CD4-positive, alpha-beta T cell treated with Interleukin-17A for 1 hour (primary cell): ENCODE measurements at places on chromosomes 1 and 21.

- peak; percentile 54 for DNase-seq
Observed at GRCh38 chr1:27418326-27419185, 26.1 kb downstream of the GPR3 start.

DNA sequence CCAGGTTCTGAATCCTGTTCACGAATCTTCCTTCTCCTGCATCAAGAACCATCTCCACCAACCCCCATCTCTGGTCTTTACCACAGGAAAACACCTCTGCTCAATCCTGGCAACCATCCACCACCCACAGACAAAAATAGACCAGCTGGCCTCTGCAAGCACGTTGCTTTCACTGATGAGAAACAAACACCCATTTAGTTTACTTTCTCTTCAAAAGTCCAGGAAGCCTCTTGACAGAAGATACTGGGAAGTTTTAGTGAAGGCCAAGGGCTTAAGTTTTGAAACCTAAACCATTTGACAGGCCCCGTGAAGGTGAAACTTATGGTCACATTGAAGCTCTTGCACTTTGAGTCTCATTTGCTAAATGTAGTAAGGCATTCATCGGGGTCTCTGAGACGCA is 122.6 kb upstream of the PPP2R5A start:
- DNase-seq: peak; percentile 23

DNA sequence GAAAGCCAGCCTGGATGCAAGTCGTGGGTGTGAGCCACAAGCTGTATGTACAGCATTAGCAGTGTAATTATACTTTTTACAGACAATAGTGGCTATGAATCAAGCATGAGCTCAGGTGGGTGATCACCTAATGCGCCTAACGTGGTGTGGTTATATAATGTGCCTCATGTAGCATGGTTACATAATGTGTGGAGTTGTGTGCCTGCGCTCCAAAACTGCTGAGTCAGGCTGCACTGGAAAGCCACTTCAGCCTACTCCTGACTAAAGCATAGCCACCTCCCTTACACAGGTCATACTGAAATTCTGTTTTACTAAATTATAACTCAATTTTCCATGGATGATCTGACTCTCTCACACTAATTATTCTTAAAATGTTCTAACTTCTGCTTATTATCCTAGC is 69.8 kb downstream of the KCNT2 start:
- no peak for DNase-seq

DNA sequence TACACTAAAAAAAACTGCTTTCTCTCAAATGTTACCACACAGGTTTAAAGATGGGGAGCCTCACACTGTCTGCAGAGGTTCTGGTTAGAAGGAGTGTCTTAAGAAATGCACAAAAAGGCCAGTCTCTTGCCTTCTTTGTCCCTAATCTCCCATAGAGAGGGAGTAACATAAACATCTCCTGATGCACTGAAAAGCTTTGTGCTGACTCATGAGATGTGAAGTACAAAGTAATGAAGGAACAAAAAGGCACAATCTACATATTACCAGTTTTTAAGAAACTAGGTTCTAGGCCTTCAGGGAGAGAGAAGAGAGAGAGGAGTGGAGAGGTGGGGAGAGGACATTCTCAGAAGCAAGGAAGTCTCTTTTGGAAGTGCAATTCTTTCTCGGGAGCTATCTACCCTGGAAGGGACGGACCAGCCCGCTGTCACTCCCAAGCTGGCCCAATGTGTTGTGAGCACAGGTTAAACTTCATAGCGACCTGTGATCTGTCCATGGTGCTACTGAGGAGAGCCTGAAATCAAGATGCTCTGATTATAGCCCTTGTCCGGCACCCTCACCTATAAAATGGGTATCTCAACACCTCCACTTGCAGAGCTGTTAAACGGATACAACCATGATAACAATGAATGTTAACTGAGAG is 458.1 kb downstream of the DISC1 start:
- DNase-seq: no peak

DNA sequence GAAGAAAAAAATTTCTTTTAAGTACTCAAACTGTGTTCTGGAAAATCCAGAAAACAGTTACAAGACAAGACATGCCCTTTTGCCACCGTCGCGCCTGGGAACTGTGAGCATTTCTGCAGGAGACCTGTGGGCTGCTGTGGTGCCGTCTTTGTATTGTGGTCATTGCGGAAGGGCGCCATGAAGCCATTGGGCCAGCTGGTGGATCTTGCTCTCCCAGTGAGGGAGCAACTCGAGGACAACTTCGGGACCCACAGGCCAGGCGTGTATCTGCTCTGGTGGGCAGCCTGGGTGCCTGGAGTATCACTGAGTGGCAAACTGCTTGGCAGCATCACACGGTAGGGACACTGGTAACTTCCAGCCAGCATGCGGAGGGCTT is 3.8 kb upstream of the THEMIS2 start:
- DNase-seq: no peak

DNA sequence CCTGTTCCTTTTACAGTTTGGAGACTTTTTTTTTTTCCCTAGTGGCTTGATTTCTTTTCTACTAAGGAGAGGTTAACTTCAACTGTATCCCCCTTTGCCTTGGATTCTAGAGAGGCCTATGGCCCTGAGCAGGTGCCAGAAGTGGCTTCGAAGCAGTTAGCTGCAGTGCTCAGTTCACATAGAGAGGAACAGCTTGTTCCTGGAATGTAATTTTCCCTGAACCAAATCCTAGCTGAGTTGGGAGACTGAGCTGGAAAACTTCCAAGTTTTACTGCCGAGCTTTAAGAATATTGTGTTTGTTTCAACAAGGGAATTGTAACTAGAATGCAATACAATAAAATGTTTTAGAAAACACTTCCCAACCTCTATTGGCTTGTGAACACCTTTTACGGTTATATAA is 17.5 kb downstream of the RD3 start:
- DNase-seq: no peak

DNA sequence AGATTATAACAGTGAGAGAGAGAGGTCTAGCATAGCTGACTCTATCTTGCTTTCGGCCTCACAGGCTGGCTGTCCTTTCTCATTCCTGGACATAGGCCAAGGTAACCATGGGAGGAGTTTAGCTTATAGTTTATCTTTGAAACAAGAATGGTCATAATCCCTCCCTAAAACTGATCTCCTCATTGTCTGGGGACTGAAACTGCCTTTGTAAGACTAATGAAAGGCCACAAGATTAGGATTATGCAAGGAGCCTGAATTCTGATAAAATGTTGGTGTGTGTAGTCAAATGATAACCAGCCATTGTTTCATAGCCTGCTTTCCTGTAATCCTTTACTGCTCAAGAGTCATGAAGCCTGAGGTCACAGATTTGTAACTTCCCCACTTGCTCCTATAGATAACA is 131.9 kb upstream of the LYPLAL1 start:
- DNase-seq: no peak

DNA sequence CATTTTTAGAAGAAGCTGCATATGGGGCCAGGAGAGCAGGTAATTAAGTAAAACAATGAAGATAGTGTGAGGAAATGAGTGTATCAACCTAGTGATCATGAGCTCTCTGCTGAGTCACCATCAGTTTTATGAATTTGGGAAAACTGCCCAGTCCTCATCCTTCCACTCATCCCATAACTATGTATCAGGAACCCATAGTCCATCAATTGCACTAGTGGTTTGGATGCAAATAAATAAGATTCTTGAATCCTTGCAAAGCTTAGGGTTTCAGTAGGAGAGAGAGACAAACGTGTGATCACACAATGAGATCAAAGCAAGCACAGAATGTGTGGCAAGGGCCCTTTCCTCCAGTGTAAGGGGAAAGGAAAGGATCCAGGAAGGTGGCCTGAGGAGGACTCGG is 145.6 kb downstream of the ZZZ3 start:
- no peak for DNase-seq

- DNase-seq: peak; percentile 89
Observed at GRCh38 chr1:27342778-27343638, 1.2 kb downstream of the SYTL1 start.

GRCh38 chr1:216923601-216924000 is 200.4 kb upstream of the ESRRG start:
- DNase-seq: no peak

GRCh38 chr21:42112857-42113256 is 41.7 kb downstream of the UMODL1 start:
- DNase-seq: no peak

- DNase-seq: no peak
Observed at GRCh38 chr1:179105393-179105792, 23.5 kb downstream of the TOR3A start.

DNA sequence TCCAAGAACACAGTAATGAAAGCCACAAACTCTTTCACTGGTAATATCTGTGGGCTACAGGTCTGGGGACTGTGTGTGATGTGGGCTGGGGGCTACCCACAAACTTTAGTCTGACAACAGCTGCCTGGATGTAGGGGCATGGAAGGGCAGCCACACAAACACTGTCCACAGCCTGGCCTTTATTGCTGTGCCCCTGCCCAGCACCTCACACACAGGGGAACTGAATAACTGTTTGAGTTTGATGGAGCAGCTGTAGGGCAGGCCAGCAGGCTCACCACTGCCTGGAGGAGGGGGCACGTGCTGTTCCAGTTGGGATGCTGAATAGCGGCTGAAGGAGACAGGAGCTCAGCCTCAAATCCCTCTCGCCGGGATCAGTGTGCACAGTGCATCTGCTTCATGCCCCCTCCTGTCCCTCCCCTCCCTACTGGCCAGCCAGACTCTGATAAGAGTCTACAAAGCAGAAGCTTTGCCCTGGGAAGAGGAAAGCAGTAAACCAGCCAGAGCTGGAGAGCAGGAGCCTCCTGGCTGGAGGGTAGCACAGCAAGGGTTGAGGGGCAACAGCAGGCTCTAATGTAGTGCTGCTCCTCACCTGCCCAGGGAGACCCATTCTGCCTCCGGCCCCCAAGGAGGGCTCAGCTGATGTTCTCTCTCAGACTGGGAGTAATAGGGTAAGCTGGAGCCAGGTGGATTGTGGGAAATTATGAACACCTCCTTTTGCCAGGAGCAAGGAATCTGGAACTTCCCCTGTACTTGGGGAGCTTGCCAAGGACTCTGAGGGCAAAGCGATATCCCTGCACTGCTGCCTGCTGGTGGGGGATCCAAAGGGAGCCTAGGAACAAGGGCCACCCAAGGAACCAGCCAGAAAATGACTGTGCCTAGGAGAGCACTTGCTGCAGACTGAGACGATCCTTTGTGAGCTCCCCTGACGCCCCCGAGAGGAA is 70.2 kb upstream of the GOLT1A start:
- DNase-seq: no peak
